ENCODE measurements at places on chromosomes 5 and 9.

- no peak for DNase-seq
Measured at GRCh38 chr5:57103317-57103907, 70.4 kb upstream of the GPBP1 start.

GRCh38 chr9:114775981-114776380 lies 29.9 kb downstream of the TNFSF15 start:
- DNase-seq: no peak

DNA sequence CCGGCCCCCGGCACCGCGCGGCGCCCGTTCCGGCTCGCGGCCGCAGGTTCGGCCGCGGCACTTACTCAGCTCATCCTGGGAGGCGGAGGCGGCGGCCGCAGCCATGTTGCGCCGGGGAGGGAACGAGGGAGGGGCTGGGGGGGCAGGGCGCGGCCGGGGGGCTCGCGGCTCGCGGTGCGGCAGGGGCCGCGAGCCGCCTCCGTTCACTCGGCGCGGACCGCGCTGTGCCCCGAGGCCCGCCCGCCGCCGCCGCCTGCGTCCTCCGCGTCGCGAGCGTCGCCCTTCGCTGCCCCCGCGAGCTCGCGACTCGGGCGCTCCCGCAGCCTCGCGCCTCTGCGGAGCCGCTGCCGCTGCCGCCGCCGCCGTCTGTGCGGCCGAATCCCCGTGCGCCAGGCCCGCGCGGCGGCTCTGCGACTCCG lies 735 bp downstream of the ECPAS start:
- peak; percentile 27 for DNase-seq

GRCh38 chr9:14961372-14962068 lies 51.3 kb upstream of the FREM1 start:
- no peak for DNase-seq

DNA sequence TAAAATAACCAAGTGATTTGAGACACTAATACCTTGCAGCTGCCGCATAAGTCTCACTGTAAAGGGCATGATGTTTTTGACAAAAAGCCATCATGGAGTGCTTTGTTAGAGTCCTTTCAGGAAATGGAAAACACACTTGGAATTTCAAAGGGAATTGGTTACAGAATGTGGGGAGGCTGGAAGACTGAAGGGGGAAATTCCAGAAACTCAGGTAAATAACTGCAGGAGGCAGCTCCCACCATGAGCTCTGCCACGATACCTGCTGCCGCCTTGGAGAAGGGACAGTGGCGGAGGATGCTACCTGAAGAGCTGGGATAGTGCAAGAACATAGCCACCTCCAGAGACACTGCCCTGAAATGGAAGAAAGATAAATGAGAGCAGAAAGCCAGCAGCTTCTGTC lies 66.9 kb downstream of the PRKACG start:
- no peak for DNase-seq

- DNase-seq: no peak
Measured at GRCh38 chr9:71441266-71441665, 319.8 kb upstream of the TRPM3 start.

- DNase-seq: no peak
Measured at GRCh38 chr5:93163010-93163663, 417.9 kb downstream of the NR2F1-AS1 start.

GRCh38 chr9:3151672-3152576 lies 308.0 kb upstream of the PUM3 start:
- no peak for DNase-seq

GRCh38 chr9:29830821-29831220 lies 2257.5 kb upstream of the C9orf72 start:
- no peak for DNase-seq

GRCh38 chr5:54317511-54318260 lies 7.3 kb upstream of the ARL15 start:
- no peak for DNase-seq

- no peak for DNase-seq
Measured at GRCh38 chr5:132457371-132458225, 33.0 kb downstream of the IRF1 start.

GRCh38 chr5:77390795-77391194 lies 101.3 kb downstream of the WDR41 start:
- DNase-seq: no peak

GRCh38 chr9:113719919-113720318 lies 156.2 kb upstream of the ZNF618 start:
- no peak for DNase-seq

- no peak for DNase-seq
Measured at GRCh38 chr9:16385590-16385989, 484.9 kb downstream of the BNC2 start.

GRCh38 chr5:171710451-171711024 lies 75.1 kb upstream of the SMIM23 start:
- no peak for DNase-seq

DNA sequence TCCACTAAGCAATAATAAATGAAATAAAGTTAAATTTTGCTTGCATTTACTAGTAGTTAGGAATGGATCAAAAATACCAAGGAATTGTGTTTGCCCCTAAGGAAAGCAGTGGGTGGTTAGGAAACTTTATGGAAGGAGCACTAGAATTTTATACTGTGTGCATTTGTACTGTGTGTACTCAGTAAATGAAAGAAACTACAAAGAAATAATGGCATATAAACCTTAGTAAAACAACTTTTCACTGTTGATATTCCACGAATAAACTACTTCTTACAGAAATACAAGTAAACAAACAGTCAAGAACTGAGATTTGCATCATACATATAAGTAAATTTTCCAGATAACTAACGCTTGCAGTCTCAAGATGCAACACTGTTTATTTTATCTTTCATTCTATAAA lies 103.7 kb upstream of the PARP8 start:
- no peak for DNase-seq

- DNase-seq: no peak
Measured at GRCh38 chr9:4774209-4774608, 18.5 kb upstream of the RCL1 start.

- no peak for DNase-seq
Measured at GRCh38 chr9:89177944-89178829, at the start of gene SHC3. Gene SHC3, minus strand, starts transcription at chr9:89178818. Its CDS starts 358 bp downstream, at chr9:89178460.

DNA sequence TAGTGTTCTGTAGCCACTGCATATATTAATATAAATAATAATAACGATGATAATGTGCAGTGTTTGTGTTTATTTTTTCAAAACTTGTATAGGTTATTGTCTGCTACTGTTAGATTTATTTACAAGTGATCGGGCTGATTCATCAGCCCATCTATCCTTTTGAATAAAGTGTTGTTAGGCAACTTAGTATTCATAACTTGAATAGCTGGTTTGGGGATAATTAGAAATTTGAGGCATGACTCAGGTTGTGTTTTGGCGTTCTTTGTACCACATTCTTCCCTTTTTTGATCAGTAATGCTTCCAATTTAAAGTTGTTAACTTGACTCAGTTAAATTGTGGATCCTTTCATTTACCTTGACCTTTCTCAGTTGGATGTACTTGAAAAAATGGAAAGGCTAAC lies 69.7 kb downstream of the FOCAD start:
- no peak for DNase-seq

GRCh38 chr5:159512064-159512463 lies 181.8 kb upstream of the IL12B start:
- no peak for DNase-seq

DNA sequence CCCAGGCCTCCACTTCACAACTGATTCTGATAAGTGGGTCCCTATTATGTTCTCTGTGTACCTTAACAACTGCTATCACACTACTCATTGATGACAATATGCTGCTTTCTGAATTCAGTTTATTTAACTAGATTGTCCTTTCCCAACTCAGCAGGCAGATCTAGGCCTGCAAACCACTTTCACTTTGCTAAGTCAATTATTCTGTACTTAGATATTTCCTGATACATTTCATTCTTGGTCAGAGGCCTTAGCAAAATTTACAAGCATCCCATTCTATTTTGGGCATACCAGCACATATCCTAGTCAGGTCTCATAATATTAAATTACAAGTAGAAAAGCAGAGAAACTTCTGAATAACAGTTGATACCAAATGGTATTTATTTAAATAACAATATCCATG lies 235.7 kb upstream of the HAPLN1 start:
- no peak for DNase-seq

DNA sequence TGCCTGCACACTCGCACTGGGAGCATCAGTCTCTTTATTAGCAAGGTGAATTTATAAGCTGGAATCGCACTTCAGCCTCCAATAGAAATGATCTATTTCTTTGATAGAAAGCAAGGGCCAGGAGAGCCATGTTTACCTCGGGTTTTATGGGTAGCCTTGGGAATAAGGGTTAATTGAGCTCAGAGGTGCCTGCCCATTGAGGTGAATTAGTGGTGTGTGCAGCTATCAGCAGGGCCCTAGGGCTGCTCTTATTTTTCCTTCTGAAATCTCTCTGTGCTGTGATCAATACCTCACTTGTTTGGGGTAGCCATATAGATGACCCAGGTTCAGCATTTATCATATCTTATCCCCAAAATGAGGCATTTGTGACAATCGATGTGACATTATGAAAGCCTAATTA lies 297.8 kb downstream of the EBF1 start:
- DNase-seq: no peak

DNA sequence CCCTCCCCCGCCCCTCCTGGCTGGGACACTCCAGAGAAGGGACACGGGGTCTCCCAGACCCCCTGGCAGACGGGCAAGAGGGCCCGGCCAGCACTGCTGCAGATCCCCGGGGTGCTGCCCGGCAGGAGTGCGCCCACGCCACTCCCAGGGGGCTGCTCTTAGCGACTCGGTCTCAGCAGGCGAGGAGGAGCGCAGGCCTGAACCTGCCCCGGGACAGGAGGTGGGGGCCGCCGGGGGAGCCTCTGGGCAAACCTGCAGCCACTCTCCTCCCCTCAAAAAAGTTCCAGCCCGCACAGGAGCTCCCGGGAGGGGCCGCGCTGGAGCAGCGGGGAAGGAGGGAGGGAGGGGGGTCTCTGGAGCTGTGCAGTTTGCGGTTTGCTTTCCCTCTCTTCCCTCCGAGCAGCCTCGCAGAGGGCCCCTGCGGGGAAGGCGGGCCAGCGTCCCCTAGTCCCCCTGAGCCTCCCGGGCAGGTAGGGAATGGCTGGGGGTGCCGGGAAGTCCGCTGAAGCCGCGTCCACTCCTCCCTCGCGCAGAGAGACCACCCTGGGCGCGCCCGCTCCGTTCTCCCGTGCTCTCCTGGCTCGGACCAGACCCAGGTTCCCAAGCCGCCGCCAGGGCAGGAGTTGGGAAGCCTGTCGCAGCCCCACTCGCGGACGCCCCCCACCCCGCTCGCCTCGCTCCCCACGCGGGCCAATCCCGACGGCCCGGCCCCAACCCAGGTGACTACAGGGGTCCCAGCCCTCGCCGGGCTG lies 44.2 kb downstream of the NACC2 start:
- no peak for DNase-seq

- DNase-seq: no peak
Measured at GRCh38 chr9:68731857-68732256, 26.8 kb downstream of the PIP5K1B start.

GRCh38 chr5:60811105-60811504 lies 33.0 kb downstream of the ELOVL7 start:
- no peak for DNase-seq

DNA sequence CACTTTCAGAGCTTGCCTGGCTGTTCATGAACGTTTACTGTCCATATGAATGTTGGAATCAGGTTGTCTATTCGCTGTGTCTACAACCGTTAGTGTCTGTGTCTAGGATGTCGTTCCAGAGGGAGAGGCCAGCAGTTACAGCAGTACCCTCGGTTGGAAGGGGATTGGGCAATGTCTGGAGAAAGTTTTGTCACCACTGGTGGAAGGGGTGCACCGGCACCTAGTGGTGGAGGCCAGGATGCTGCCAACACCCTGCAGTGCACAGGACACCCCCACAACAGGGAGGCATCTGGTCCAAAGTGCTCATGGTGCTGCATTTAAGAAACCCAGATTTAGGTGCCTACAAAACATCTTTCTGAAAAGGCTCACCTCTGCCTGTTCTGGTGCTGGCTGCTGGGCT lies 220.7 kb downstream of the FANCC start:
- no peak for DNase-seq

- DNase-seq: no peak
Measured at GRCh38 chr9:6106711-6107339, 91.4 kb upstream of the RANBP6 start.

- DNase-seq: no peak
Measured at GRCh38 chr9:128149001-128149701, at the start of gene LCN2. Gene LCN2, plus strand, starts transcription at chr9:128149453. Its CDS starts 73 bp downstream, at chr9:128149526.

Measured in stimulated activated CD4-positive, alpha-beta T cell treated with anti-CD3 and anti-CD28 coated beads, Interleukin-1b, Interleukin-23, amount 100 ng/mL, for 24 hours (primary cell).